ENCODE measurements at places on chromosomes 4 and X. TPM values are rescaled to one million over a fixed set of nuclear protein-coding genes. Genes with fewer than 3 reads are reported as not detected.

- no peak for DNase-seq
- H3K27me3 ChIP-seq: no peaks in the 10 kb centered on the region
- H3K27ac ChIP-seq: no peak overlapping the region
- no peaks in the 10 kb centered on the region for H3K4me1 ChIP-seq
These were observed 25.4 kb upstream of the SLAIN2 start for GRCh38 chr4:48315728-48316630.

GRCh38 chr4:124535003-124535402, 177.5 kb downstream of the ANKRD50 start:
- H3K4me3 ChIP-seq: no peak overlapping the region
- H3K27me3 ChIP-seq: no peaks in the 10 kb centered on the region
- H3K27ac ChIP-seq: no peak overlapping the region
- H3K4me1 ChIP-seq: no peaks in the 10 kb centered on the region

- no peaks in the 10 kb centered on the region for H3K27me3 ChIP-seq
- H3K4me3 ChIP-seq: no peak overlapping the region
- no peaks in the 10 kb centered on the region for H3K36me3 ChIP-seq
- no peak overlapping the region for H3K27ac ChIP-seq
- DNase-seq: no peak
These were observed 40.6 kb downstream of the MRPL1 start for GRCh38 chr4:77903186-77903585.

GRCh38 chr4:110624904-110625494, 2.1 kb upstream of the PITX2 start:
- H3K4me1 ChIP-seq: no peaks in the 10 kb centered on the region
- no peaks in the 10 kb centered on the region for H3K36me3 ChIP-seq
- no peak overlapping the region for H3K27ac ChIP-seq
- H3K4me3 ChIP-seq: no peak overlapping the region
- DNase-seq: no peak

DNA sequence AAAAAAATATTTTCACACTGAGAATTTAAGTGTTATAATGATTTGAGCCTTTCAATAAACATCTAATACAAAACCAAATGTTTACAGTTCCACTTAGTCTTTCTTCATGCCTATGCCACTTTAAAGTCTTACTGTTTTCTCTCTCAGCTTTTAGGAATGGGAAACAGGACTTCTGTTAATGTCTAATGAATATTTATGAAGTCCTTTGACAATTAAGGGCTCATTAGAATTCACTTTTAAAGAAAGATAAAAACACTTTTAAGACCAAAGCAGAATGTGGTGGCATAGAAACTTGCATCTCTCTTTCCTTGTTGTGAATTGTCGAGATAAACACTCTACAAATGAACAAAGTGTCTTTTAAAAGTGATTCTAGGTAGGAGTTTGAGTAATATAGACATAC, 315.9 kb downstream of the BMPR1B start:
- no peaks in the 10 kb centered on the region for H3K27me3 ChIP-seq
- no peak overlapping the region for H3K4me3 ChIP-seq
- no peaks in the 10 kb centered on the region for H3K4me1 ChIP-seq
- no peaks in the 10 kb centered on the region for H3K36me3 ChIP-seq

GRCh38 chr4:115850799-115851509, 737.5 kb upstream of the NDST4 start:
- no peak overlapping the region for H3K27ac ChIP-seq
- no peaks in the 10 kb centered on the region for H3K27me3 ChIP-seq
- no peaks in the 10 kb centered on the region for H3K36me3 ChIP-seq
- H3K4me3 ChIP-seq: no peak overlapping the region

- peaks cover 18% of the 10 kb centered on the region for H3K36me3 ChIP-seq
- H3K27me3 ChIP-seq: no peaks in the 10 kb centered on the region
- H3K4me3 ChIP-seq: no peak overlapping the region
- no peaks in the 10 kb centered on the region for H3K4me1 ChIP-seq
- H3K27ac ChIP-seq: no peak overlapping the region
These were observed 17.1 kb downstream of the CTBP1 start for GRCh38 chr4:1231637-1232360.

- H3K4me1 ChIP-seq: peaks cover 23% of the 10 kb centered on the region
- H3K27ac ChIP-seq: peak overlapping the region; percentile 50
- H3K36me3 ChIP-seq: no peaks in the 10 kb centered on the region
- no peak overlapping the region for H3K4me3 ChIP-seq
These were observed 83.9 kb downstream of the AFF1 start for GRCh38 chr4:87018753-87019152.

GRCh38 chr4:159023741-159024140, 79.1 kb upstream of the RAPGEF2 start:
- no peak for DNase-seq
- no peak overlapping the region for H3K4me3 ChIP-seq
- no peaks in the 10 kb centered on the region for H3K27me3 ChIP-seq
- no peaks in the 10 kb centered on the region for H3K4me1 ChIP-seq
- no peak overlapping the region for H3K27ac ChIP-seq

- no peaks in the 10 kb centered on the region for H3K27me3 ChIP-seq
- no peaks in the 10 kb centered on the region for H3K36me3 ChIP-seq
- H3K4me3 ChIP-seq: no peak overlapping the region
- no peak for DNase-seq
- H3K27ac ChIP-seq: no peak overlapping the region
These were observed 91.2 kb downstream of the FAM53A start for GRCh38 chr4:1592709-1593417.

DNA sequence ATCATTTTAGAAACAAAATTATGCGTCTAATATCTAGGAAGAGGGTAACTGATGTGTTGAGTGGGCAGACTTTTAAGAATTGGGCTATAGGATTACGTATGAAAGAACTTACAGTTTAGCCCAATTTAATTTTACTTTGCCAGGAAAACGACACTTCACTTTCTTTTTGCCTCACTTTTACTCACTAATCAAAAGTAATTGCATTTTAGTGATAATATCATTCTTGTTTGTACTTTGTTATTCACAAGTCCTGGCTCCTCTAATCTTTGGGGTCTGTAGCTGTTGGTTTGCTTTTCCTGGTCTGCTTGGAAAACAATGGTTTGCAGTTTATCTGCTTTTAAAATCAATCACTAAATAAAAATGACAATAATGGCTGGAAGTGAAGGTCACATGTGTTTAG, 2.9 kb upstream of the ARX start:
- no peaks in the 10 kb centered on the region for H3K4me1 ChIP-seq
- no peak overlapping the region for H3K4me3 ChIP-seq
- DNase-seq: no peak
- no peaks in the 10 kb centered on the region for H3K36me3 ChIP-seq
- H3K27me3 ChIP-seq: peaks cover 70% of the 10 kb centered on the region

- no peak overlapping the region for H3K4me3 ChIP-seq
- H3K4me1 ChIP-seq: no peaks in the 10 kb centered on the region
- H3K27ac ChIP-seq: no peak overlapping the region
- DNase-seq: no peak
These were observed 78.7 kb upstream of the PDE5A start for GRCh38 chr4:119707336-119707735.

DNA sequence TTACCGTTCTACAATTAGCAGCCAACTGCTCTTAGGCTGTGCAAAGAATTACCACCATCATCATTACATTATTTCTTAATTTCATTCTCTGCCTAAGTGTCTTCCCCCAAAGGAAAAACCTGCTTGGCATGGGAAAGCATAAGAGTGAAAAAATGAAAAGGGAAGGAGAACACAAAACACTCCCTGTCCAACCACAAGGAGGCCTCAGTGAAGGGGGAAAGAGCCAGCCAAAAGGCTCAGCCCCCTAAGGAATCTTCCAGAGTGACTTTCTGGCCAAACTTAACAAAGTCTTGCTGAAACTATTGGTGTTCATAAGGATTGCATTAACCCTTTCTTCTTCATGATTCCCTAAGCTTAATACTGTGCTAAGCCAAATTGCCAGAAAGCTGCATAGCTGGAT, 287.4 kb downstream of the SMARCA1 start:
- no peak overlapping the region for H3K4me3 ChIP-seq
- no peaks in the 10 kb centered on the region for H3K36me3 ChIP-seq
- no peak overlapping the region for H3K27ac ChIP-seq
- H3K4me1 ChIP-seq: no peaks in the 10 kb centered on the region
- no peak for DNase-seq
- no peaks in the 10 kb centered on the region for H3K27me3 ChIP-seq

- no peaks in the 10 kb centered on the region for H3K27me3 ChIP-seq
- no peak overlapping the region for H3K4me3 ChIP-seq
- H3K4me1 ChIP-seq: no peaks in the 10 kb centered on the region
- H3K36me3 ChIP-seq: no peaks in the 10 kb centered on the region
- no peak for DNase-seq
These were observed 341.2 kb upstream of the FMR1 start for GRCh38 chrX:147570483-147570882.

DNA sequence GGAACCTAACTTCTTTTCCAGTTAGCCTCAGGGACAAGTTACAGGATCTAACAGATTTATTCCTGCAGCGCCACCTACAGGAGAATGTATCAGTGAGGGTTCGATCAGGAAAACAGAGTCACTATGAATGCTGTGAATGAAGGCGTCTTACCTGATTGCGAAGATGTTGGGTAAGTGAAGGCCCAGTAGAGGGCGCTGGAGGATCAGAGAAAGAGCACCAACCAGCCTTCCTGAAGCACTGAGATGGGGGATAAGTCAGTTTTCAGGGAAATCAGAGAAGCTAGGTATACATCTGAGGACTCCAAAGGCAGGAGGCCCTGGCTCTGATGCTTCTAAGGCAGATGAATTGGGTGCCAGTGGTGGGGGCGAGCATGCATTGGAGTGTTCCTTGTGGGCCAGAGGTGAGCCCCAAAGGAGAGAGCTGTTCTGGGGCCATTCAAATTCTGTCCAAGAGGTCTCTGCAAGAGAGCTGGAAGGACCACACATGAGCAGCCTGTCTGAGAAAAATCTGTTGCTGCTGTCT, 169.9 kb upstream of the AADAT start:
- H3K4me3 ChIP-seq: no peak overlapping the region
- H3K36me3 ChIP-seq: no peaks in the 10 kb centered on the region
- peak; percentile 98 for DNase-seq
- no peaks in the 10 kb centered on the region for H3K27me3 ChIP-seq

DNA sequence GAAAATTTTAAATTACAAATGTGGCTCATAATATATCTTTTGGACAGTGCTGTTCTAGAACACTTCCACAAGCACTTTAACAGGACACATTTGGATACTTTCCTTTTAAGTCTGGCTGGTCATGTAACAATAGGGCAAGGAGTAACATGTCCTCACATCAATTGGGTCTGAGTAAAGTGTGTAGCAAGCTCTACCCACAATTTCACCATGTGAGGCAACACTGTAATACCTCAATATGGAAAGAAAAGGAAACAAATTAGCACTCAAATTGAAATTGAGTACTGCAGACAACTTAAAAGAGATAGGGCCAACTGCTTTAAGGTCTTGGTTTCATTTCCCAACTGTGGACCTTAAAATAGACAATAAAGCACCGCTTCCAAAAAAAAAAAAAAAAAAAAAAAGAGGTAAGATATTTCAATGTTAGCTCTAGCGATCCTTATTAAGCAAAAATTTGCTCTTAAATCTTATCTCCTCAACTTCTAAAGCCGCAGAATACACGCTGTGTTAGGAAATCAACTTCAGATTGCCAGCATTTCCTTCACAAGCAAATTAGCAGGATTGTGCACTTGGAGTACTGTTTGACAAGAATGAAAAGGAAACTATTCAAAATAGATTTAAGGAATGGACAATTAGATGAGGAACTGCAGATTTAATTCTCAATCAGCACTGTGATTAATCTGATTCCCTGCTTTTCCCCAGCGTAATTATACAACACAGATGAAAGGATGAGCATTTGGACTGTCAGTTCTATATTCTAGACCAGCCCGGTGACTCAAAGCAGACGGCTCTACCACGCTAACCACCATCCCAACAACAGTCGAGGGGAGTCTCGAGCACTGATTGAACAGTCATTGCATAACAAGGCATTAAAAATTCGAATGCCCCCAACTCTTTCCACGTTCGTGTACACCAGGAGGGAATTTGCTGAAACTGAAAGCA, 1.6 kb downstream of the CASK start:
- H3K27ac ChIP-seq: no peak overlapping the region
- H3K4me3 ChIP-seq: peak overlapping the region; percentile 76
- H3K27me3 ChIP-seq: no peaks in the 10 kb centered on the region
- no peaks in the 10 kb centered on the region for H3K36me3 ChIP-seq

GRCh38 chr4:17636341-17636695, 21.9 kb downstream of the MED28 start:
- no peaks in the 10 kb centered on the region for H3K27me3 ChIP-seq
- no peak for DNase-seq
- no peak overlapping the region for H3K27ac ChIP-seq
- H3K36me3 ChIP-seq: peaks cover 15% of the 10 kb centered on the region
- no peaks in the 10 kb centered on the region for H3K4me1 ChIP-seq

- no peaks in the 10 kb centered on the region for H3K36me3 ChIP-seq
- H3K27ac ChIP-seq: no peak overlapping the region
- no peak for DNase-seq
- H3K27me3 ChIP-seq: no peaks in the 10 kb centered on the region
These were observed 104.1 kb downstream of the CPEB2 start for GRCh38 chr4:15106399-15106798.

DNA sequence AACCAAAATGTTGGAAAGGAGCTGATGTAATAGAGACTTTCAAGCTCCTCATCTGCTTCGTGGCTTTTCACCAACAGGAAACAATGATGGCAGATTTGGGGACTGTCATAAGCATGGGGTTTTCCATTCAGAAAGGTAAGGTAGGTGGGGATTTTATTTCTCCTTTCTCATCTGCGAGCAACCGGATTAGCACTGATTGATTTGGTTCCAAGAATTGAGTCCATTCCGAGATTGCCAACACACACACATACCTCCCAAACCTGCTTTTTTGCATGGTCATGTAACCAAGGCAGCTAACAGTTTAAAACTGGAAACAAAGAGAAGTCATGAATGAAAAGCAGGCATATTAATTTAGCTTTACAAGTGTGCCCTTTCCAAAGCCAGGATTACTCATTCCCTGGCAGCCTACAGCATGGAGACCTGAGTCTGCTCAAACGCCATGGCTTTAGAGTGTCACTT, 63.0 kb upstream of the LNX1 start:
- DNase-seq: peak; percentile 60
- no peaks in the 10 kb centered on the region for H3K36me3 ChIP-seq
- no peaks in the 10 kb centered on the region for H3K27me3 ChIP-seq
- peak overlapping the region; percentile 71 for H3K27ac ChIP-seq

Gene SLITRK4
- 2.8 TPM for polyA plus RNA-seq

Gene LIMCH1
- polyA plus RNA-seq: 19.9 TPM

Gene ART3
- not detected for polyA plus RNA-seq

Gene MAGEA3
- not detected for polyA plus RNA-seq

Gene LONRF3
- polyA plus RNA-seq: 0.67 TPM

Gene TACR3
- polyA plus RNA-seq: 0.19 TPM

Gene MTTP
- 5.8 TPM for polyA plus RNA-seq

Gene PWWP3B
- polyA plus RNA-seq: 2.0 TPM

Gene PALLD
- 43.4 TPM for polyA plus RNA-seq

Gene CXorf49
- not detected for polyA plus RNA-seq

Gene CENPE
- polyA plus RNA-seq: 0.32 TPM

Measured in kidney (tissue), 22 donors.